ENCODE measurements at places on chromosomes 5 and 9.

- DNase-seq, result no peak
Measured at GRCh38 chr5:161263191-161263590, 283.3 kb downstream of the GABRB2 start.

DNA sequence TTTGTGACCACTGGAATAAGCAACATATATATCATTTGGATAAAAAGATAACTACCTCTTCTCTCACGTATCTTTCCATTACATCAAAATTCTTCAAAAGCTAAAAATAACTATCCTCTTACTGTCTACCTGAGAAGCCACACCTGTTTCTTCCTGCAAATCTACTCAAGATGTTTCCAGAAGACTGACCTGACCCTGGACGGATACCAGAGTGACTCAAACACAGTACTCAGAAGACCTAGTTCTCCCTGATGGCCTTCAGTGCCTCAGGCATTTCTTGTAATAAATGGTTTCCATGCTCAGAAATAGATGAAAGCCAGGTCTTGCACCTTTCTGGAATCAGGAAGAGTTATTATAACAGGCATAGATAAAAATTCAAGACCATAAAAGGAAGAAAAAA, 245.9 kb upstream of the PIK3R1 start:
- no peak for DNase-seq

- no peak for DNase-seq
Measured at GRCh38 chr5:32711362-32711680, 200 bp downstream of the NPR3 start.

- no peak for DNase-seq
Measured at GRCh38 chr9:71886015-71886414, 25.0 kb downstream of the ABHD17B start.

DNA sequence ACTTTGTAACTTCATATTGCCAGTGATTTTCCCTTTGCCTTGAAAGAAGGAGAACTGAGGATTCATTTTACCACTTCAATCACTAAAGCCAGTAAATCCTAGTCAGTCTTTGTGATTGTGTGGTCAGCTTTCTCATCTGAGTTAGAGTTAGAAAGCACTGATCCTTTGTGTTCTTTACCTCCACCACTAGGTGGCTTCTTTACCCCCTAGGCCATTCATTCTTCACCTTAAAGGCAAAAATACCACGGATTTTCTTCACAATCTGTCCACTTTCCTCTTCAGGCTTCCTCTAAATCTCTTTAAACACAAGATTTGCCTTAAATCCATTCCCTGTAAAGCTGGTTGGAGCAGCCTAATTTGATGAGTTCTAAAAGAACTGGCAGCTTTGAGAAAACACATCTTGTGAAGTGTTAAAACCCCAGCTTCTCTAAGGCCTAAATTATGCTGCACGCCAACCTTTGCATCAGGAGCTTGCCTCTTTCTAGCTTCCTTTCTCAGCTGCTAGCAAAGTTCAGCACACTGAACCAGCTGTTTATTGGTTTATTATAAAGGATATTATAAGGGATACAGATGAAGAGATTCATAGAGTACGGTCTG, 20.4 kb downstream of the BDP1 start:
- no peak for DNase-seq

DNA sequence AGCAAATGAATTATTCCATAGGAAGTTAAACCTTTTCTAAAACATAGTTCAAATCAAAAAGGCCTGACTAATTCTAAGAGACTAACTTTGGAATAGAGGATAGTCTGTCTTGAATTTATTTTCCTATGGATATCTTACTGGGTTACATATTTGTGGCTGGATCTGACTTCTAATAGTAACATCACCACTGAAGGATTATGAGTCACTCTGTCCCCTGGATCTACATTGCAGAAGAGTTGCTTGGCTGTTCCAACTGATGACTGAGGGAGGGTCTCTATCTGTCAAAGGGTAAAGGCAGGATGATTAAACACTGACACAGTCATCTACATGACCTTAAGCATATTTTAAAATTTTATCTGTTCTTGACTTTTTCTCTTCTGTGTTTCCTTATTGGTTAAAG, 119.6 kb upstream of the FST start:
- DNase-seq, result no peak

GRCh38 chr5:94778732-94779131, 160.3 kb downstream of the SLF1 start:
- no peak for DNase-seq
